ENCODE measurements at places on chromosomes 16 and 17. TPM values are rescaled to one million over a fixed set of nuclear protein-coding genes. Genes with fewer than 3 reads are reported as not detected.

RHBDL1 gene
- total RNA-seq: 0.53 TPM

DNA sequence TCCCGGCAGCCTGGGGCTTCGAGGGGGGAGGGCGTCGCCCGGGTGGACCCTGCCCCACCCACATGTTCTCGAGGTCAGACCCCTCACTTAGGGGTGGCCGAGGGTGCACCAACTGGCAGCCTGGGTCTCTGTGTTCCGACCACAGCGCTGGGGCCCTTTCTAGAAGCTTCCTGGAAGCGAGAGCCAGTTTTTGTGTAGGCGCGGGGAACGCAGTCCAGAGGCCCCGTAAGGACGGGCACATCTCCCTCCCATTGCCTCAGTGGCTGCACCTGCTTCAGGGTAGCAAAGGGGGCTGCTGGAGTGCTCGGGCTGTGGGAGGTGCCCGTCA is 148.3 kb downstream of the BANP start:
- DNase-seq: no peak

CCL4L2 gene
- total RNA-seq: 380 TPM

DNA sequence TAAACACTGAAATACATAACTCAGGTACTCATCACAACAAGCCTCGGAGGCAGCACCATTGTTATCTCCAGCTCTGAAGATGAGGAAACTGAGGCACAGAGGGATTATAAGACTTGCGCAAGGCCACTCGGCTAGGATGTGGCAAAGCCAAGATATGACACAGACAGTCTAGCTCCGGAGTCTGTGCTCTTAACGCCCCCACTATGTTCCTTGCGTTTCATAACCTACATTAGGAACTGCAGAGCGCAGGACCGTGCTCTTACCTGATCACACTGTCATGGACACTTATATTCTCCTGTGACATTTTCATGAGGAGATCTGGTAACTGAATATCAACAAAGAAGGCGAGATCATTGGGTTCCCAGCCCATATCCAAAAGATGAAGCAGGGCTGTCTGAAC is 85.1 kb downstream of the ZZEF1 start:
- no peak for DNase-seq

DNA sequence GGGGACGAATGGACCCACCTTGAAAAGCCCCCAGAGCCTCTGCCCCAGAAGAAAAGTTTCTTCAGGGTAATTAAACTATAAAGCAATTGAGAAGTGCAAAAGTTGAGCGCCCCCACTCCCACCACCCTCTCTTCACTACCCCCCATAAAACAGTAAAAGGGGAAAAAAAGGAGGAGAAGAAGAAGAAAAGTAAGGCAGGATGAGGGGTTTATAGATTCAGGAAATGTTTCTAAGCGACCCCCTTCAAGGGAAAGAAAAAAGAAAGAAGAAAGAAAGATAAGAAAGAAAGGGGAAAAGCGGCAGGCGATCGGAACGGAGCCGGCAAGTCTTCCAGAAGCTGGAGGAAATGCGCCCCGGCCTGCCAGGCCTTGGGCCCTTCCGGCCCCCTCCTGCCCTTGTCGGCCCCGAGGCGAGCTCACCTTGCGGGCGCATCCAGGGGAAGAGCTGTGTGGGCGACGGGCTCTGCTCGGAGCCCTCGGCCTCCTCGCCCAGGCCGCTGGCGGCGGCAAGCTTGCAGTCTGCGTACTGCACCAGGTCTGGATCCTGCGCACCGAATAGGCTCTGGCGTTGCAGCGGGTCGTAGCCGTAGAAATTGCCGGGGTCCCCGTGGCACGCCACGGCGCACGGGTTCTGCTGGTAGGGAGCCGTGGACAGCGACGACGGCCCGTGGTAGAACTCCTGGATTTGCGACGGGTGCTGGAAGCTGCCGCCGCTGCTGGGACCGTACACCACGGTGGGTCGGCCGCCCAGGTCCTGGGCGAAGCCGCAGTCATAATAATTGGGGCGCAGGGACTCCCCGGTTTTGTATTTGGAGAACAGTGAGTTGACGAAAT is 1.0 kb downstream of the HOXB8 start:
- no peak for DNase-seq

SPATA32 gene
- total RNA-seq: 0.63 TPM

- no peak for DNase-seq
These were observed 13.7 kb downstream of the PDP2 start for GRCh38 chr16:66894055-66894454.

DNA sequence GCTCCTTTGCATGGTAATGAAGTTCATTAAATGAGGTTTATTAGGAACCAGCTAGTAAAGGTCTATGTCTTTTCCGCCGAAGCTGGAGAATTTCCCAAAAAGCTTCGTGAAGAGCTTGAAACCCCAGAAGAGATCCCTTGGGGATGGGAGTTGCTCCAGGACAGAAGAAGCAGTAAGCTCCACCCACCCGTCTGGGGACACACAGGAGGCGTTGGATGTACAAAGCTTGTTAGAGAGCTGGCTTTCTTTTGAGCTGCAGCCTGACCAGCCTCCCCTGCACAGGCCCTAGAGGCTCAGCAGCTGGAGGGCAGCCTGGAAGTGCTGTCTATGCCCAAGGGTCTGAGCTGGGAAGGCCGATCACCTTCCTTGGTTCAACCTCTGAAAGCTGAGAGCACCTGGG is 147.4 kb upstream of the SDK2 start:
- DNase-seq: no peak

CD300C gene
- total RNA-seq: not detected

DNA sequence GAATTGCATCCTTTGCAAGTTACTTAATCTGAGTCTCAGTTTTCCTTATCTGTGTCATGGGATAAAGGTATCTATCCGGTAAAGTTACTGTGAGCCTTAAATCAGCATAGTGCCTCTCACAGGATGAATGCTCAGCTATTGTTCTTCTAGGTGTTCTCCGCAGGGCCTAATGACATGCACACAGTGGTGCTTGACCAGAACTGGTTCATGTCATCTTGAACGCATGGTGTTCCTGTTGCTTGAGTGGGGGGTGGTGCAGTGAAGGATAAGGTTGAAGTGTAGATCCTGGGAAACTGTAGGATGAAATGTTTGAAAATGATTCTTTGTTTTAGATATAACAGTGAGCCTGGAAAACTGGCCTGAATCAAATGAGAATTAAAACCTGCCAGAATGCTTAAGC is 4.0 kb downstream of the KRT40 start:
- DNase-seq: no peak

DNA sequence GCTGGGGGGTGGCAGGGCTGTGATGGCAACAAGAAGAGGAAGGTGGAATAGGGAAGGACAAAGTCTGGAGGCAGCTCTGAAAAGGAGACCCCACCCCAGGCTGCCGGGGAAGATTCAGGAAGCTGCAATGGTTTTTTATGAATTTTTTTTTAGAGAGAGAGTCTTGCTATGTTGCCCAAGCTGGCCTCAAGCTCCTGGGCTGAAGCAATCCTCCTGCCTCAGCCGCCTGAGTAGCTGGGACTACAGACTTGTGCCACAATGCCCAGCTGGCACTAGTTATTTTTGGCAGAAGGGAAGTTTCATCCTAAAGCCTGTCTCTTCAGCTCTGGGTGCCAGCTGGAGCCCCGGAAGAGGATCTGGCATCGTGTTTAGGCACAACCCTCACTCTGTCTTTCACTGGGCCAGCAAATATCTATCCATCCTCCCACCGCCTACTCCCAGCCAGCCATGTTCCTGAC is 1.3 kb upstream of the CES3 start:
- no peak for DNase-seq

RHBDF1 gene
- 0.63 TPM for total RNA-seq

- DNase-seq: peak; percentile 9
These were observed 72.8 kb downstream of the MMD start for GRCh38 chr17:55348749-55349354.

DNA sequence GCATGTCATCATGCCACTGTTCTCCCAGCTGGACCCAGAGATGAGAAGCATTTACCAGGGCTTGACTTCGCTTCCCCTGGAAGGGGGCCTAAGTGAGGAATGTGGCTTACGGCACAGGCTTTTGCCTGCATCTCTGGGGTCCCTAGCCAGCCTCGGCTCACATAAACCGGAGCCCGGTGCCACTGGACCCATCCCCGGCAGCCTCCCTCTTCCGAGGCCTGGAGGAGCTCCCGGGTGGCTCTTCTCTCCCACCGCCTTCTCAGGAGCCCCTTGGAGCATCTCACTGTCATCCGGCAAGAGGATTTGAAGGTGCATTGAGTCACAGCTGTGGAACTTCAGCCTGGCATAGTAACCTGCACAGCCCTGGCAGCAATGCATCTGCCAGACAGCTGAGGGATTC is 29.9 kb upstream of the TBX2 start:
- no peak for DNase-seq

DNA sequence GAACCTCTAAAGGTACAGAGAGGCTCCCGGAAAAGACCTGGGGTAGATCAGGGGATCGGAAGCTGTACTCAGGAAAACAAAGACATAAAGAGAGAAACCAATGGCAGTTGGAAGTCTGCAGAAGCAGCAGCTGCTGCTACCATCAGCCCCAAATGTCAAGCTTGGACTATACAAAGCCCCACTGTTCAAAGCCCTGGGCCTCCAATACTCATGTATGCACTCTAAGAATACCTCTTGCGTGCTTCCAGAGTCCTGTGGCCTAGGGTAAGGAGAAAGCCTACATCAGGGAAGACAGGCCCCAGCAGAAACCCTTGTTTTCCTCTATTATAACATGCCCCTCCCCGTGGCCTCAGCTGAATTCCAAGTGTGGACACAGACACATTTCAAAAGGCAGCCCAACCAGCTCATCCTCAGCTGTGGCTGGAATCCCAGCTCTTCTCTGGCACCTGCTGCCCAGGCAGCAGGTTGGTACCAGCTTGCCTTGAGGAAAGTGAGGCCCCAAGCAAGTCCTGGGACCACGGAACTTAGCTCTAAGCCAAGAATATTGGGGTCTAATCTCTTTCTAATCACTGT is 19.3 kb upstream of the MTMR4 start:
- no peak for DNase-seq

G6PC1 gene
- 0.08 TPM for total RNA-seq

DNA sequence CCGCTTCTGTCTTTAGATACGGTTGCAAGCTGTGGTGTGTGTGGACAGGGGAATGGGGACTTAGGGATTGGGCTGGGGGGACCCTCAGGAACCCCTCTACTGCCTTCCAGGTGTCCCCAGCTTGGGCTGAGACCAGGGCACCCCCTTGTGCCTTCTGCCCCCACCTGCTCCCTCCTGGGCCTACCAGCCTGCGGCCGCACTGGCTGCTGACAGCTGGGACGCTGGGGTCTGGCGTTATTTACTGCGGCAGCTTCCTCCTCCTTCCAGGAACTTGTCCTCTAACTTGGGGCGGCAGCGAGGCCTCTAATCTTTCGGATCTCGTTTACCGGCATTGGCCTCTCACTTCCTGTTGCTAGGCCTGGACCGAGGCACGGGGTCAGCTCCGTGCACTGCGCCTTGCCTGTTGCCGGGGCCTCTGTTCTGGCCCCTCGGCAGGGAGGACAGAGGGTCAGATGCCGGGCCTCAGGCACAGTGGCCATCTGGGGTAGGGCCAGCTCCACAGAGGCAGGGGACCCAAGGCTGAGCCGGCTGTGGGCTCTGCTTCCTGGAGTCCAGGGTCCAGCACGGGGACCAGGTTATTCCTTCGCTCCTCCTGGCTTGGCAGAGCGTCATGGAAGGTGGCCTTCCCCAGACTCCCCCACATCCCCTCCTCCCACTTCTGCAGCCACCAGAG is 31.8 kb downstream of the TMEM235 start:
- no peak for DNase-seq
